ENCODE measurements at places on chromosomes 11 and 22.

DNA sequence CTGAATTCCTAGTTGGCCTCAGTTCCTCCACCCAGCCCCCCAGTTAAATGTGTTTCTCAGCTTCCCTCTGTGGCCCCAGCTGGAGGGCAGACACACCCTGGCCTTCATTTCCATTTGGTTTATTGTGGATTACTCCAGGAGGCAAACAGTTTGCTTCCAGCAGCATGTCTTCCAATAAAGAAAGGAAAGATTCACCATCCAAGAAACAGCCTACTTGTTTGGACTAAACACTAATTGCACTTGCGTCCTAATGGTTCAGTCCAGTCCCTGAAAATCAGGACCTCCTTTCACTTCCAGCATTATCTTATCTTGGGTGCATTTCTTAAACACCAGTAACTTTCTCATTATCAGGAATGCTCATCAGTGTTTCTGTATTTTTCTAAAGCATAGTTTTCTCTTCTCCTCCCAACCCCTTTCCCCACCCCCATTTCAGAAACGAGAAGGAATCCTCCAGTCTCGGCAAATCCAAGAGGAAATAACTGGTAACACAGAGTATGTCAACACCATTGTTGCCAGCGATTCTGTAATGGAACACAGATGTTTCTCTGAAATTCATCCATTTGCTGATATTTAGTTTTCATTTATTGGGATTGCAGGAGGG lies 130.9 kb downstream of the PARVA start:
- no peak for DNase-seq

- no peak for DNase-seq
Observed at GRCh38 chr11:73991471-73992006, 8.9 kb upstream of the UCP2 start.

- no peak for DNase-seq
Observed at GRCh38 chr22:30285846-30286200, 3.5 kb downstream of the CASTOR1 start.

DNA sequence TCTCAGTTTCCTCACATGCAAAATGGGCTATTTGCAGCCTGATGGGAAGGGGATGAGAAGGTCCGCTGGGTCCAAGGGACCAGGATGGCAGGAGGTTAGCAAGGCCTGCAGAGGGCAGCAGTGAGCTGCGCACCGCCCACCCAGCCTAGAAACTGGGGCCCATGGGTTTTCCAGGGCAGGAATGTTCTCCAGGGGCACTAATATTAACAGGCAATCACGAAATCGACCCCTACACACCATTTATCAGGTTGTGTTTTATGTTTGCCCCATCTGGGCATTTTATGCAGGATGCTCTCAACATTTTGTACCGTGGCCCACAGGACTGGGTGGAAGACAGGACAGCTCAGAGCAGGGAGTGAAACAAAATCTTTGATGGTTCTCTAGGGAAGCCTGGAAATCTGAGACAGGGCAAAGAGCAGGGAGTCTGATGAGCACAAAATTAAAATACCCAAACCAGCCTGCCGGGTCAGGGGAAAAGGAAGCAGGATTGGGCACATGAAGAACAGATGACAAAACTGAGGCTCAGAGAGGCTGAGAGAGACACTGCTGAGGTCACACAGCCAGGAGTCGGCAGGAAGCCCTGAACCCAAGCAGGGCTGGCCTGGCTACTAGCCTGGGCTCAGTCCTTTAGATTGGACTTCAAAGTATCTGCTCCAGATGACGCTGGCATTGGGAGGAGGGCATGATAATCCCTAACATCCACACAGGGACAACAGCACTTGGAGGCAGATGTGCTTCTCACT lies 1.6 kb upstream of the BCR start:
- DNase-seq, result peak; percentile 61

GRCh38 chr11:67033661-67034166 lies 10.8 kb downstream of the SYT12 start:
- no peak for DNase-seq

DNA sequence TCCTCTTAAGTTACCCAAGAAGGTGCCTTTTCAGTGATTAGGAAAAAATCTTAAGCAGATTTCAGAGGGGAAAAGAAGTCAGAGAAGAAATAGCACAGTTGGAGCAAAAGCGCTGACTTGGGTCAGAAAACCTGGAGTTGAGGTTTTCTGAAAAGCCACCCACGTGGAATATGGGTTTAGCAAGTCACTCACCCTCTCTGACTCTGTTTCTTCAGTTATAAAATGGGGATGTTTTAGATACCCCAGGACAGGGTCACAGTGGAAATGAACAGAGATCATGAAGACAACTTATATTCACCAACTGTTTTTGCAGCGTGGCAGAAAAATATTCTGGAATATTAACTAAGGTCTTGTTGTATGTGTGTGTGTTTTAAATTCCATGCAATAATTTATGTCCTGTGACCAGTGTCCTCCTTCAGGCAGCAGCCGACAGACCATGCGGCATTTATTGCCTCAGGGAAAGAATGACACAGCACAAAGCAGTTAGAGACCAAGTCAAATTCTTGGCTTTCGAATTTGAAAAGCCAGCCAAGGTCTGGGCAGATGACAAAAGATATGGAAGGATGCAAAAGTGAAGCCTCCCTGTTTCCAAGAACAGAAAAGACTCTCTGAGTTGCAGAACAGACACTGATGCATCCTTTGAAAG lies 119.9 kb downstream of the MIAT start:
- no peak for DNase-seq

GRCh38 chr22:20983081-20983771 lies 1.1 kb downstream of the LZTR1 start:
- DNase-seq, result no peak

All from effector CD4-positive, alpha-beta T cell (primary cell).